Ecto neural progenitor cell (in vitro differentiated cells): ENCODE measurements at places on chromosomes 5 and 9.

DNA sequence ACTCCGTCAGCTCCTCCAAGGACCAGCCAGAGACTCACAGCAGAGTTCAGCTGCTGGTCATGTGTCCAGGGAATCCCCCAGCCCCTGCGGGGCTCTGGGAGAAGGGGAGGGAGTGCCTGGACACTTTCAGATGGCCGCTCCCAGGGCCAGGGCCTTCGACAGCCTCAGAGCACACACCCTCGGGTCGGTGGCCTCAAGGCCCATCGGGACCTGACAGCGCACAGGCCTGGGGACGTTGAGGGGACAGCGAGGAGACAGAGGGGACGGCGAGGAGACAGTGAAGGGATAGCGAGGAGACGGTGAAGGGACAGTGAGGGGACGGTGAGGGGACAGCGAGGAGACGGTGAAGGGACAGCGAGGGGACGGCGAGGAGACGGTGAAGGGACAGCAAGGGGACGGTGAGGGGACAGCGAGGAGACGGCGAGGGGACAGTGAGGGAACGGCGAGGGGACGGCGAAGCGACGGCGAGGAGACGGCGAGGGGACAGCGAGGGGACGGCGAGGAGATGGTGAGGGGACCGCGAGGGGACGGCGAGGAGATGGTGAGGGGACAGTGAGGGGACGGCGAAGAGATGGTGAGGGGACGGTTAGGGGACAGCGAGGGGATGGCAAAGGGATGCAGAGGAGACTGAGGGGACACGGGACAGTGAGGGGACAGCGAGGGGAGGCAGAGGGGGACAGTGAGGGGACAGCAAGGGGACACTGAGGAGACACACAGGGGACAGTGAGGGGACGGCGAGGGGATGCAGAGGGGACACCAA, 47.3 kb downstream of the SLC12A7 start:
- no peak for DNase-seq

DNA sequence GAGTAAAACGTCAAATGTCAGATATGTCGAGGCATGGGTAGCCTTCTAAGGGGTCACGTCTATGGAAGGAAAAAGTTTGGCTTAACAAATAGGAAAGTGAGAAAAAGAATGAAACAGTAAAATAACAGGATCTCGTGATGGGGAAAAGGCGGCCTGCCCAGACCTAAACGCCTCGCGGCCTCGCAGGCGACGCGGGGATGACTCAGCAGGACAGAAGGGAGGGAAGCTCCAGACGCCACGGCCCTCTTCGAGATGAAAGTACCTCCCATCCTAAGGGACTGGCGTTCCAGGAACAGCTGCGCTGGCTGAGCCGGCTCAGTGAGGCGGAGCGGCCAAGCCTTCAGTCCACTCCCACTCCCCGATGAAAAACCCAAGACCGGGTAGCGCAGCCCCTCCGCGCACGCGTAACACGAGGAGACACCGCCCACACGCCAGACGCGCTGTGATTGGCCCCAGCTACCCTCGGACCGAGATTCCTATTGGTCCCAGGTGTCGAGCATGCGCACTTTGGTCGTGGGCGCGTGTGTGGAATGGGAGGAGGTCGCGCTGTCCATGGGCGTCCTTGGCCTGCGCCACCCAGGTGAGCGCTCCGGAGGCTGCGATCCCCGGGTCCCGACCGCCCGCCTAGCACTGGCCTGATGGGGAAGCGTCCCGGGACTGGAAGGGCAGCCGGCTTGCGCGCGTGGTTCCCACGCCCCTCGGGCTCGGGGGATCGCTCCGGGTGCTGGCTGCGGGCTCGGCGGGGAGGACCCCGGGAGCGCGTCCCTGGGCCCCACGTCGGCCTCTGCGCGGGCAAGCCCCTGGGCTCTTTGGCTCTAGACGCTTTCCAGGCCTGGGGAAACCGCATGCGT, 588.5 kb downstream of the MTRR start:
- DNase-seq = no peak

- no peak for DNase-seq
Observed at GRCh38 chr5:161547406-161547737, 847 bp upstream of the GABRB2 start.

DNA sequence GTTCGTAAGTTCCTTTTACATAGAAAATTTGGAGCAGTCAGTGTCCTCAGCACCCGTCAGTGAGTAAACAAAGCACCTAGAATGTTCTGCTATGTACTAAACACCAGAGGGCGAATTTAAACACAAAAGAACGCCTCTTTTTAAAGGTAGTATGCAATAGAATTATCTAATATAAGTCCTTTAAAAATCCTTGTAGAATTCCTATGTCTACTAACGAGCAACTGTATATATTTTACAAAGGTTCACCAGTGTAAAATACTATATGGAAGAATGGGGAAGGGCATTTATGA, 499 bp upstream of the TMEM232 start:
- no peak for DNase-seq

- DNase-seq = no peak
Observed at GRCh38 chr9:70382709-70383605, 31.5 kb downstream of the KLF9 start.
